Camera-type eye (tissue), 1 donor: ENCODE measurements at places on chromosomes 5 and 9. TPM values are rescaled to one million over a fixed set of nuclear protein-coding genes. Genes with fewer than 3 reads are reported as not detected.

The SEC24A gene
- 36.6 TPM for total RNA-seq

The PCDHA8 gene
- 3.6 TPM for total RNA-seq

The CERCAM gene
- total RNA-seq, result 50.6 TPM

The CATSPER3 gene
- total RNA-seq, result not detected

The ERP44 gene
- 26.5 TPM for total RNA-seq

The CCNO gene
- 0.27 TPM for total RNA-seq

The FAM169A gene
- 92.8 TPM for total RNA-seq
